ENCODE measurements at places on chromosomes 12 and 14.

DNA sequence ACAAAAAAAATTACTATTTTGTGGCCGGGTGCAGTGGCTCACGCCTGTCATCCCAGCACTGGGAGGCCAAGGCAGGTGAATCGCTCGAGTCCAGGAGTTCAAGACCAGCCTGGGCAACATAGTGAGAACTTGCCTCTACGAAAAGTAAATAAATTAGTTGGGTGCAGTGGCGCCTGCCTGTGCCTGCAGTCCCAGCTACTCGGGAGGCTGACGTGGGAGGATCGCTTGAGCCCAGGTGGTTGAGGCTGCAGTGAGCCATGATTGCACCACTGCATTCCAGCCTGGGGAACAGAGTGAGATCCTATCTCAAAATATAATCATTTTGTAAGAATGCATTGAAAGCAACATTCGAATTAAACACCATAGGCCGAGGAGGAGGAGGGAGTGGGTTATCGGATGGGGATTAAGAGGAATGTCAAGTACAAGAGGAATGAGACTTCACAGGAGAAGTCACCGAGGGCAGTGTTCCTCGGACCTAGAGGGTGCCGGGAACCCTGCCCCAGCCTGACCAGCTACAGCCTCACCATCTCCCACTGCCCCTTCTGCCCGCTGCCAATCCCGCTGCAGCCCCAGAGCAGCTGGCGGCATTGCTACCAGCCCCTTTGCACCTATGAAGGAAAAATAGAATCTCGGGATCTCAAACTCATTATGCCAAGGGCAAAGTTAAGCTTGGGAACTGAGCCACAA is 32.6 kb upstream of the AACS start:
- no peak for DNase-seq

GRCh38 chr14:24071836-24072430 is 571 bp downstream of the CPNE6 start:
- DNase-seq = no peak

DNA sequence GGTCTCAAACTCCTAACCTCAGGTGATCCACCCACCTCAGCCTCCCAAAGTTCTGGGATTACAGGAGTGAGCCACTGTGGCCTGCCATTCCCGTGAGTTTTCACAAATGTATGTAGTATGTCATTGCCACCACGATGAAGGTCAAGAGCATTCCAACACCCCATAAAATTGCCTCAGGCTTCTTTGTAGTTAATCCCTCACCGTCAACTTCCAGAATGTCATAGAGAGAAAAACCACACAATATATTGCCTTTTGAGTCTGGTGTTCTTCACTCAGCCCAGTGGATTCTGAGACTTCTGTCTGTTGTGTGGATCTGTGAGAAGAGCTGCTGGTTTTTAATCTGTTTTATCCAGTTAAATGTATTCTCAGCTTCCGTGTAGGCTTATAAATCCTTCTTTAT is 12.6 kb upstream of the CFAP251 start:
- DNase-seq = no peak

DNA sequence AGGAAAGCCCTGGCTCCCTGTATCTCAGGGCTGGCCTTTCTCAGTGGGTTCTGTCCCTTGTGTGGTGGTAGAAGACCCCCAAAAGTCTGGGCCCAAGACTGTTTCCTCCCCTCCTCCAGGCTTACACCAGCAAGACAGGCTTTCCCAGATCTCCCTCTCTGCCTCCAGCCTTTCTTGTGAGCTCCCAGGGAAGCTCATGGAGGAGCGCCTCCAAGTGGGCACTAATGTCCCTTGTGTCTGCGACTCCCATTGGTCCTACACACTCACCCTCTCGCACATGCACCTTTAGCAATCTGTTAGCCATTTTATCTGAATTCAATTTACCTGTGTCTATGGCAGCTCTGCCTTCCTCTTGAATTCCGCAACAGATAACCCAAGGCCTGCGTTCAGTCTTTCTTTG is 251.1 kb upstream of the CAND1 start:
- no peak for DNase-seq

- no peak for DNase-seq
Measured at GRCh38 chr14:81401420-81402122, 1.4 kb upstream of the STON2 start.

DNA sequence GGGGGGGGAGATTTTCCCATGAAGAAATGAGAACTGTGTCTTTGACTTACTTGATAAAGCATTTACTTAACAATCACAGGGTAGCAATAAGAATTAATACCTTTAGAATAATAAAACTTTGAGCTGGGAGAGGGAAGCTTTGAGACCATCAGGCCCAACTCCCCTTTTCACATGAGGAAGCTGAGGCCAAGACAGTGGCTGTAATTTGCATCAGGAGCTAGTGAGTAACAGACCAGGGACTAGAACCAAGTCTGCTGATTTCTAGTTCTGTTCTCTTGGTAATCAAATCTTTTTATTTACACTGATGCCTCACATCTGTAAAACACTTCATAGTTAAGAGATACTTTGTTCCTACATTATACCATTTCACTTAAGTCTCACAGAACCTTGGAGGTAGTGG is 28.7 kb downstream of the TTC8 start:
- no peak for DNase-seq

DNA sequence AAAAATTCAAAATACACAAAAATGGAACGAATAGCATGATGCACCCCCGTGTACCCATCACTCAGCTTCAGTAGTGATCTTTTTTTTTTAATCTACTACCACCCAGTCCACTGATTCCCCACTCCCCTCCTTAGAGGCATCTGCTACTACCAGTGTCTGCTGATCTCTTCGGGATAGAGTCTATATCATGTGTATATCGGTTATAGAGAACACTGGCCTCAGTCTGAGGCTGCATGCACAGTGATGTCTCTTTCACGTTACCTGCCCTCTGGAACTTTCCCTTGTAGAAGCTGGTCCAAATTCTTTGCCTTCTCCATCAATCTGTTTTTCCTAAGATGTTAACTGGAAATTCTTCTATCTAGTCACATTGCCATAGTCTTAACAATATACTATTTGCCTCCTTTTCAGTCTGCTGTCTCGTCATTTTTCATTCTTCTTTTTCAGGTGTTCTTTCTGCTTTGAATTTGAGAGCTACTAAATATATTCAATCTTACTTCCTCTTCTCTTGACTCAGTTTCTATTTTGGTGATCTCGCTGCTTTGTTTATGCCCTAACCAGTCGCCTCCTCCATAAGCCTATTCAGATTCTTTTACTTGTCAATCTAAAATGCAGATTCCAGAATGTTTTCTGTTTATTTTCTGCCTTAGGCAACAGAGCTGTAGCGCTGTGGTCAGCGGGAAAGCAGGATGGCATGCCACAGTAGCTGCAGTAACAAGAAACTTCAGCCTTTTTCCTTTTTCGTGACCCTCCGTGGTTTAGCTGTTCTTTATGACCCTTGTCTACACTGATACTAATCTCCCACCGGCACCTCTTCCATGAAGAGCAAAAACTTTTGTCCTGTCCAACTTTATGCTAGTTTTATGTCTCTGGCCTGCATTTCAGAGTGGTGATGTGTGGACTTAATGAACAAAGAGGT is 67.0 kb downstream of the FBXW8 start:
- DNase-seq = no peak

GRCh38 chr12:26195250-26195640 is at the start of gene SSPN:
Gene SSPN (plus strand): TSS chr12:26195573. CDS start chr12:26195673, 100 bp downstream.
- no peak for DNase-seq

DNA sequence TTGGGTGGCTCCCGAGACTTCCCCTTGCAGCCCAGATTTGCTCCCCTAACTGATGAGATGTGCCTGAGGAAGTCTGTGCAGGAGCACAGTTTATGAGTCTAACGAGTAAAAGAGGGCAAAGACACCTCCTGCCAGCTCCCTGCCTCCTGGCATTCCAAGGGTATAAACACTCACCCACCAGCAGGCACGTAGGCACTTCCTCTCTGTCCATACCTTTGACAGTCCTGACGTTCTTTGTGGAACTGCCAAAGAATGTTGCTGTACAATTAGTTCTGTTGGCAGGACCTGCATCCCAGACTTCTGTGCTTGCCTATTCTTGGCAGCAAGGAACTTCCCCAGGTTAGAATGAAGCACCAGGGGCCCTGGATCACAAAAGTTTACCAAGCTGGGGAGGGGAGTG is 889.3 kb downstream of the BCL11B start:
- DNase-seq = no peak

GRCh38 chr12:6552140-6552551 is 3.7 kb downstream of the IFFO1 start:
- no peak for DNase-seq

DNA sequence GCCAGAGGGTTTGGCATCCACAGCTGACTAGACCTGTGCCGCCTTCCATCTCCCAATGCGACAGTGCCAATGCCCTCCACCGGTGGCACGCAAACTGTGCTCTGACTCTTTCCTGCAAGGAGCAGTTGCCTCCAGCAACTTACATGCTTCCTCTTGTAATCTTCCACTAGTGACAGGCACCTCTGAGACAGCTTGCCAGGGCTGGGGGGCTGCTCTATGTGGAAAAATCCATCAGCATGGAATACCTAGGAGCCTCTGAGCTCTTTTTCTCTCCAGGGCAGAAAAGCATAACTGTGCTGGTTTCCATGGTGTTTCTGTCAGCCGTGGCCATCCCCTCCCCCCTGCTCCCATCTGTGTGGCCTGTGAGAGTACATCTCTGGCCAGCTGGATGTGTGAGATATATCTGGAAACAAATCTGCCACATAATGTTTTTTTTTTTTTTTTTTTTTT is 110.6 kb downstream of the MYRFL start:
- no peak for DNase-seq

- no peak for DNase-seq
Measured at GRCh38 chr12:22994316-22994675, 369.3 kb downstream of the ETNK1 start.

GRCh38 chr12:24500421-24500820 is 448.5 kb downstream of the BCAT1 start:
- no peak for DNase-seq

GRCh38 chr14:90795744-90796143 is 20.5 kb downstream of the TTC7B start:
- no peak for DNase-seq

- DNase-seq = no peak
Measured at GRCh38 chr14:34069854-34070582, 119.1 kb upstream of the EGLN3 start.

DNA sequence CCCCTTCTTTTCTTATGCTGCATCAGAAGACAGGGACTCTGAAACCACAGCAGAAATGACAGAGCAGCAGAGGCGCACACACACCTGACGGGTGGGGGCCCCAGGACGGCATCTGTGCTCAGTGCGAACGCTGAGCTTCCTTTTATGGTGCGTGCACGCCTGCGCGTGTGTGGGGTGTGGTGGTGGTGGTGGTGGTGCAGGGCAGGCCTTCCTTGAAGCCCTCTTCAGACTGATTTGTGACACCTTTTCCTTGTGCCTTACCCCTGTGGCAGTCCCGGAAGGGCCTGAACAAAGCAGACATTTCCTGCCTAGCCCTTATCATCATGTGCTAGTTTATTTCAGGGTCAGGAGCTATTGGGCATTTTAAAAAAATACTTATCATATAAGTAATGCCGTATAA is 75.7 kb downstream of the TSPAN9 start:
- no peak for DNase-seq

DNA sequence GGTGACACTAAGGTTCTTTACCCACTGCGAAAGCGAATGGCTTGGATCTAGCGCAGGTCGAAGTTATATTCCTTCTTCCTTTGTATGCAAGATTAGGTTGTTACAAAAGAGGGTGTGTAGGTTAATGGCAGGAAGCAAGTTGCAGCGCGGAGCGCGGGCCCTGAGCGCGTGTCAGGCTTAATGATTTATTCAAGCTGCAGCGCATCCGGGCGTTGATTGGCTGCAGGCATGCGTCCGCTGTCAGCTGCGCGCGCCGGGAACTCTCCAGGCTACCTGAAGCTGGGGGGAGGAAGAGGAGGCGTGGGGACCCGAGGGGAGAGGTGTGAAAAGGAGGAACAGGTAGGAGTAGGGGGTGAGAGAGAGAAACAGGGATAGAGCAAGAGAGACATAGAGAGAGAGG is 7.4 kb downstream of the ASCL1 start:
- DNase-seq = no peak

- no peak for DNase-seq
Measured at GRCh38 chr12:47775100-47775911, 2.3 kb downstream of the SLC48A1 start.

DNA sequence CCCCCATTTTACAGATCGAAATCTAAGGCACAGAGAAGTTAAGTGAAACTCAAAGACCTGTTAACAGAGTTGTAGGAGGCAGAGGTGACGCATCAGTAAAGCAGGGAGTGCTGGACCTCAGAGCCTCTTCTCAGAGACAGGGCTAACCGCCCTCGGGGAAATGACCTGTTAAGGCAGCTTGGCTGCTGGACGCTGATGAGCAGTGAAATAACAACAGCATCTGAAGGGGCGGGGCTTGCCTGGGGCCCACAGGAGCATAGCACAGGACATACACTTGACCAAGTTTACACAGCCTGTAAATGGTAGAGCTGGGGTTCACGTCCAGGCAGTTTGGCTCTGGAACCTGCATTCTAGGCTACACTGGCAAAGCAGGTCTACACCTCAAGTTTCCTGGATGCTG is 39.3 kb downstream of the LRTM2 start:
- DNase-seq = no peak

DNA sequence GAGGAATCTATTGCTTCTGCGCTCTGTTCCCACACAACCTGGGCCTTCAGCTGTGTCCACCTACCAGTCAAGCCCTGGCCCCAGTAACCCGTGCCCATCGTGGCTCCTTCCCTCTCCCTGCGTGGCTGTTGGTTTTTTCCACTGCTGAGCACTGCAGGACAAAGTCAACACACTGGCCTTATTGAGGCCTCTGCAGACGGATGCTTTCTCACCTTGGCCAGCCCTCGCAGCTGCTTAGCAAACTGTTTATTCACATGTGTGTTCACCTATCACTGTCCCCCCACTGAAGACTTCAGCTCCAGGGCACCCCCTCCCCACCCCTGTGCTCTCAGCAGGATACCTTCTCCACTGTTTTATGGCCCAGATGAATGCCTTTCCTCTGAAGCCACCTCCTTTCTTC is 12.8 kb upstream of the GPX2 start:
- DNase-seq = no peak

- no peak for DNase-seq
Measured at GRCh38 chr14:75069811-75070145, 337 bp downstream of the ZC2HC1C start.

- no peak for DNase-seq
Measured at GRCh38 chr12:45670346-45671065, 59.0 kb upstream of the ARID2 start.

- DNase-seq = no peak
Measured at GRCh38 chr12:88865537-88865936, 285.3 kb upstream of the KITLG start.

DNA sequence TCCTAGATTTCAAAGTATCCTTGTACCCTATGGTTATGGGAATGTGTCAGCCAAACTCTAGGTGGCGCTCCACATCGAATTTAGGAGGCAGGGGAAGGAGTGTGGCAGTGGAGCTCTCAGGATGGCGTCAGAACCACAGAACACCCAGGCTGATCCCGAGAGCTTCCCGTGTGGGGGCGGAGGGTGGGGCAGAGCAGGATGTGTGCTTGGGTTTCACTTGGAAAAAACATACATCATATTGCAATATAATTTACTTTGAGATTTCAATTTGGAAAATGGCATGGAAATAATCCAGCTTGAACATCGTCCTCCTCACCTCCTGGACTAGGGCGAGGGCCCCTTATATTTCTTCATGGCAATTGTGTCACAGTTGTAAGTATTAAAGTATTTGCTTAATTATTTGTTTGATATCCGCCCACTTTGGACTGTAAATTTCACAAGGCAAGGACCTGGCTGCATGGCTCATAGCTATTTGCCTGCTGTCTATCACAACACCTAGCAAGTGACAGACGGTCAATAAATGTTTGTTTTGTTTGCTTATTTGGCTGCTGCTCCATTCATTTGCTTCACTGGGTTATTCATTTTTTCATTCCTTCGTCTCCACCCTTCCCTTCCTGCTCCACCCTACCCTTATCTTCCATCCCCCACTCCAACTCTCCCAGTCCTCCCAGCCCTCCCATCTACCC is 221.5 kb upstream of the HMGA2 start:
- DNase-seq = no peak

Data from stimulated activated CD8-positive, alpha-beta memory T cell treated with anti-CD3 and anti-CD28 coated beads, Interleukin-12 subunit alpha, Interleukin-12 subunit beta, amount 100 ng/mL, for 1 hour (primary cell).